Activated naive CD4-positive, alpha-beta T cell treated with anti-CD3 and anti-CD28 coated beads for 36 hours (primary cell): ENCODE measurements at places on chromosomes 2 and 18.
A peak's percentile ranks its signal among the peaks of the same experiment; 100 is the strongest.

- no peak for DNase-seq
These were observed 222.9 kb upstream of the CDH2 start for GRCh38 chr18:28399781-28400362.

DNA sequence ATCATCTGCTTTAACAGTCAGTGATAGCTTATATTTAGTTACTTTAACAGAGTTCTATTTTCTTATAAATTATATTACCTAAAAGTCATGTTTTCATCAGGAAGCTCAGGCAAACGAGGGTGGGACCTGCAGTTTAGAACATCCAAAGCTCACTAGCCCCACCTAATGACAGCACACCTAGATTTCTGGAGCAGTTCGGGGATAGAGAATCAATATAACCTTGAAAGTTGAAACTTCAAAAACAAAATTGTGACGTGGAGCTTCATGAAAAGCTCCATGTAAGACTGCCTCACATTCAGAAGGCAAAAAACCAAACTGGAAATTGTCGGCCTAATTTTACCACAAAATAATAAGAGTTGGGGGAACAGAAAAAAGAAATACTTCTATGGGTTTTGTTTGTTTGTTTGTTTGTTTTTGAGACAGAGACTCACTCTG, 185.9 kb upstream of the CCDC150 start:
- DNase-seq = peak; percentile 63

DNA sequence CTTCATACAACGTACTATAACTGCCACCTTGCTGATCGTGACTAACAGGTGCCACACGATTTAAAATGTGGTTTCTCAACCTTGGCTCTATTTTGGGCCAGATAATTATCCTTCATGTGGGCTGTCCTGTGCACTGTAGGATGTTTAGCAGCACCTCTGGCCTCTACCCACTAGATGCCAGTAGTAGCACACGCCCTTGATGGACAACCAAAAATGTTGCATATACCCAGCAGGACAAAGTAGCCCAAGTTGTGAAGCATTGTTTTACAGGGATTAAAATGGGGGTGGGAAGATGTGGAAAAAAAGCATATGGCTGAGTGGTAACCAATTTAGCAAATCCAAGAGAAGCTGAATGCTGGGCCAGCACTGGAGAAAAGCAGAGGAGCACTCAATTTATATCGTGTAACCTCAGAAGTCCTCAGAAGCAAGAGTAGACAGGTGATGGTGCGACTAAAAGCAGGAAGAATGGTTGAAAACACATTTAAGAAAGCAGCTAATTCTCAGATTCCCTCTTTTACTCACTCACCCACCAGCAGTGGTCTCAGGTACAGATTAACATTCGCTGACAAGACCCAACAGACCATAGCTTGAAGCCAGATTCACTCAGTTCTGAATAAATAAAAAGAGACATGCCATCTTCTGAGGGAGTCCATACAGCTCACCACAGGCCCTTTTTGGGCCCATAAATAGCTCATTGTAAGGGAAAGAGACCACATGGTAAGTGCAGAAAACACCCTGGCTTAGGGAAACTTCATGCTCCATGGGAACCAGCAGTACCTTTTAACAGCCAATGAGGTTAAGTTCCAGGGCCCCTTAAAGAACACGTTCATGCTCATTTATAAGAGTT, 50.6 kb downstream of the RAPH1 start:
- DNase-seq = peak; percentile 68

DNA sequence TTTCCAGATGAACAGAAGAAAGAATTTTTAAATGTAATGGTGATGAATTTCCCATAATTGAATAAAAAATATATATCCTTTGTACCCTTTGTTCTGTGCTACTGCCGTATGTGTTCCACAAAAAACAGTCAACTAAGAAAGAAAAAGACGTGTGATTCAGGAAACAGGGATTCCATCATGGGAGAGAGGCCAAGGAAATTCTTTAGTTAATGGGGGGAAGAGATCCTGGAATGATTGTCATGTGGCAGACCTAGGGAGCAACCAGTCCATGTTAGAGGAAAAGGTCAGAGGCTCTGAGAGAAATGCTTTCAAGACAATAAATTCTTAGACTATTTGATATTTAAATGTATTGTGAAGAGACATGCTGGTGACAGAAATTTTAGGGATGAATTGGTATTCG, 76.6 kb downstream of the CPO start:
- no peak for DNase-seq
